ENCODE measurements at places on chromosomes 7 and 10.
A peak's percentile ranks its signal among the peaks of the same experiment; 100 is the strongest.

DNA sequence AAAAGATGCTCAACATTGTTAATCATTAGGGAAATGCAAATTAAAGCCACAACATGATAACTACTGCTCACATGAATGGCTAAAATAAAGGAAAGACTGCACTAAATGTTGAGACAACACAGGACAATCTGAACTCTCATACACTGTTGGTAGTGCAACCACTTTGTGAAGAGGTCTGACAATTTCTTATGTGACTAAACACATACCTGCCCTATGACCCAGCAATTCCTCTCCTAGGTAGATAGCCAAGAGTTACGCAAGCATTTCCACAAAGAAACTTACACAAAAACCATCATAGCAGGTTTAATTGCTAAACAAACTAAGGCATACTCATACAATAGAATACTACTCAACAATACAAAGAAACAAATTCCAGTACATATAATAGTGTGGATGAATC is 41.8 kb upstream of the HERPUD2 start:
- no peak for DNase-seq

GRCh38 chr10:99698504-99699080 is 33.3 kb downstream of the COX15 start:
- DNase-seq, result peak; percentile 44

DNA sequence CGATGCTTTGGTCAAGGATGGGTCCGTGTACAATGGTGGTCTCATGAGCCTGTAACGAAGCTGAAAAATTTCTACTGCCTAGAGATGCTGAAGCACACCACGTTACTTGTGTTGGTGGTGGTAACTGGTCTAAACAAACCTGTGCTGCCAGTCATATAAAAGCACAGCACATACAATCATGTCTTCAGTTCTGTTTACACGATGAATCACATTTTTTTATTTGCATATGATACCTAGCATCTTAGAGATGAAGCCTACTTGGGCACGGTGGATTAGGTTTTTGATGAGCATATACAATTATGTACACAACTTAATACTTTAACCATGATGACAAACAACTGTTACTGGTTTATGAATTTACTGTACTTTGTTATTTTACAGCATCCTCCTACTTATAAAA is 201.0 kb downstream of the ZMYND11 start:
- no peak for DNase-seq

- DNase-seq, result no peak
Measured at GRCh38 chr7:99835189-99835588, 7.4 kb downstream of the CYP3A43 start.

DNA sequence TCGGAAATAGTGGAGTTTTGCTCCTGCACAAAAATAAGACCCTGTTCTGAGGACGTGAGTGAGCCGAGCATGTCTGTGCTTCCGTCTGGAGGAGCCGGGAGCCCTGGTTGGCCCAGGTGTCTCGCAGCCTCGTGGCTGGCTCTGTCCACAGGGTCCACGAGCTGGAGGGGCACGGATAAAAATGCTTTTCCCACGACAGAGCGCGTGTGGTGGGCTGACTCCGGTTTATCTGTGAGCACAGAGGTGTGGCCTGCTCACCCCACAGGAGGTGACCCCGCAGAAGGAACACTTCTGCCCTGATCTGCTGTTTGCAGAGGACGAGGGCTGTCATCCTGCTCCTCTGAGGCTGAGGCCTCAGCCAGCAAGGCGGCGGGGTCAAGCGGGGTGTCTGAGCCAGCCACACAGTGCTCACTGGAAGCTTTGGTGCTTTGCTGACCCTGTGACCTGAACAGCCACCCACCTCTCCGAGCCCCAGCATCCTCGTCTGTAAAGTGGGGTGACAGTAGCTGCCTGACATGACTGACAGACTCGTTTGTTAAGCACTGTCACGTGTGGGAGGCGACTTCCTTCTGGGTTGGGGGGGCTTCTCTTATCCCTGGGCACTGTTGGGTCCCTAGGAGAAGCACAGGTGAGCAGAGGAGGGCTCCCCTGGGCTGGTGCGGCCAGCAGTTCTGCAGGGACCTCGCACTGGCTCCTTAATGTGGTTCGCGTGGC is 162.5 kb downstream of the DNAJB6 start:
- DNase-seq, result peak; percentile 44

DNA sequence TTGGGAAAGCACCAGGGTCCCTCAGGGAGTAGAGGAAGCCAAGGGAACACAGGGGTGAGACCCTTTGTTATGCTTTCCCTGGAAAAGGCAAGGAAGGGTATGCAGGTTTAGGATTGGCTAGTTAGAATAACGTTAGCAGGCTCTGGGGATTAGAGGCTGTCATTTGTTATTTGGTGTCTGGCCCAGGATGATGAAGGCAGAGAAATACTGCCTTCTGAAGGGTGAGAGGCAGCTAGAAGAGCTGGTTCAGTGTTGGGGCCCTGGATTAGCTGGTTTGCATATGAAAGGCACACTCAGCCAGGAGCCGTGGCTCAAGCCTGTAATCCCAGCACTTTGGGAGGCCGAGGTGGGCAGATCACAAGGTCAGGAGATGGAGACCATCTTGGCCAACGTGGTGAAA is 3.0 kb upstream of the PILRA start:
- DNase-seq, result peak; percentile 80
